ENCODE measurements at places on chromosomes 12 and 14.

GRCh38 chr12:9829982-9830381, 2.7 kb downstream of the KLRF1 start:
- DNase-seq: no peak

GRCh38 chr14:76201162-76201561, 49.4 kb downstream of the GPATCH2L start:
- no peak for DNase-seq

GRCh38 chr12:12811343-12811742, 1.8 kb upstream of the DDX47 start:
- DNase-seq: no peak

DNA sequence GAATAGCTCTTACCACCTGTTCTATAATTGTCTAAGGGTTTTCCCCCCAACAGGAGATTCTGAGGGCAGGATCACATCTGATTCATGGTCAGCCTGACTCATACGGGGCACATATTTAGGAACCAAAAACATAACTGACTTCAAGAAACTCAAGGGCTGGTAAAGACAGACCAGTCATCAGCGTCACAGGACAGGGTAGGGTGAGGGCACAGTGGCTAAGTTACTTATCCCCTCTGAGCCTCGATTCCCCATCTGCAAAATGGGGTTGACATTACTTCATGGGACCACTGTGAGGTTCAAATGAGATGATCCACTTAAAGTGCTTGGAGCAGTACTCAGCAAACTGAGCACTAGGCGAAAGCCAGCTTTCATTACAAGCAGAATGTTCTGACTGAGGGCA, 606 bp downstream of the CINP start:
- DNase-seq: no peak

DNA sequence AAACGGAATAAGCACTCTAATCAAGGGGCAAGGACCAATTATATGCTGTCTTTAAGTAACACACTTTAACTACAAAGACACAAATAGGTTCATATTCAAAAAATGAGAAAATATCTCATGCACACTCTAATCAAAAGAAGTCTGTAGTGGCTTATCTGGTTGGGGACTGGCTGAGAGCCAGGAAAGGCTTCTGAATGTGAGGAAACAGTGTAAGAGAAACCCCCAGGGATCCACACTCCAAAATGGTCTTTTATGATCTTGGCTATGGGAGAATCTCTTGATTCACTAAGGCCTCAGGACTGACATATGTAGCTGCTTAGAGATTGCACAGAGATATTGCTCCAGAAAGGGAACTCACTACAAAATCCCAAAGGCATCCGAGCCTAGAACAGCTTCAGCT, 10.3 kb downstream of the CTSG start:
- no peak for DNase-seq

DNA sequence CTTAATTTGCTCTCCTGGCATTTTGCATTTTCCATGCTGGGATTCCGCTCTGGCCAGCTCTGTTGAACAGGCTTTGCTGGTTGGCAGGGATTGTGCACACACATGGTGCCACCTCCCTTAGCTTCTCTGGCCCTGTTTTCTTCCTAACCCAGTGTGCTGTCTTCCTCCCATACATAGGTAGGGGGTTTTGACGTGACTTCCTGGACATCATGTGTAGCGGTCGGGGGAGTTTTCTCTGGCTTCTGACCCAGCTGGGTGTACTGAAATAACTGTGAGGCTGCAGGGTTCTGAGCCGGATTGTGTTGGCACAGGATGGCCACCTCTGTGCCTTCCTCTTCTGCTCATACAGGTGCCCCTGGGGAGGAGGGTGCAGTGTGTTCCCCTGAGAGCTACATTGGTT, 25.7 kb downstream of the C14orf132 start:
- DNase-seq: no peak

- DNase-seq: no peak
Observed at GRCh38 chr14:35607380-35607779, 73.4 kb downstream of the INSM2 start.

DNA sequence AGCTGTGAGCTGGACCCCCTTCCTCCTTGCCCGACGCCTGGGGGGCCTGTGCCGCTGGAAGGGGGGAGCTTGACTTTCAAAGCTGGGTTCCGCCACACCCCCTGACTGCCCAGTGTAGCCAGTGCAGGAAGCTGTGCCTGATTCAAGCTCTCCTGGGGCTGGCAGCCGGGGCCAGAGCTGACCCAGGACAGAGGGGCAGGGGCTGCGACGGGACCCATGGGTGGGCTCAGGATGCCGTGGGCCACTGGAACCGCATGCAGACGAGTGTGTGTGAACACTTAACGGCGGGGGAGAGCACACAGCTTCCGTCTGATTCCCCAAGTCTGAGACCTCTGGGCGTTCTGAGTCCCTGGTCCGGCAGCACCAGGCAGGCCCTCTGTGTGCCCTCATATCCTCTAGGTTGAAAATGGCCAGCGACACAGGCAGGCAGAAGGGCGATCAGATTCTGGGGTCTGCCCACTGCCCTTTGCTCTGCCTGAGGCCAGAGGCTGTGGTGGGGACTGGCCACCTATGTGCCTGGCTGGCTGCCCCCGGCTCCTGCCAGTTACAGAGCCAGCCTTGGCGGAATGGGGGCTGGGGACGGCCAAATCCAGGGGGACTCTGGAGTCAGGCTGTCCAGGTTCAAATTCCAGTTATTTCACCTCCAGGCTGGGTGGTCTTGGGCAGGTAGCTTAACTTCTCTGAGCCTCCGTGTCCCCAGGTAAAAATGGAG, 54.0 kb downstream of the CYP46A1 start:
- DNase-seq: no peak

- DNase-seq: no peak
Observed at GRCh38 chr12:53735556-53735955, 8.3 kb upstream of the CALCOCO1 start.

- no peak for DNase-seq
Observed at GRCh38 chr12:111764120-111764821, 2.5 kb upstream of the ALDH2 start.

- no peak for DNase-seq
Observed at GRCh38 chr12:59472273-59472672, 123.6 kb upstream of the SLC16A7 start.

DNA sequence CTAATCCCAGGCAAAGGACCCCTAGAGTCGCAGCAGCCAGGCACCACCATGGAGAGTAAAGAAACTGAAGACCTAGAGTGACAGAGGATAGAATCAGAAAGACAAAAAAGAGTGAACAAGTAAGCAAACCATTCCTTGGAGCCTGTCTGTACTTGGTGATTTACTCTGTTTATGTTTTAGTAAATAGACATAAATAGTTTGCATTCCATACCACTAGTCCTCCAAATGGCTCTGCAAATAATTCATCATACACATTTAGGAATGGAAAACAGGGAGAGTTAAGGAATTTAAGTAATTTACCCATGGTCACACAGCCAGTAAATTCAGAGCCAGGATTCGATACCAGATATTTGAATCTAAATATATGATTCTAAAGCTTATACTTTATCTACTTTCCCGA, 2.8 kb downstream of the OLR1 start:
- DNase-seq: no peak

- DNase-seq: no peak
Observed at GRCh38 chr12:78864870-78865463, 393 bp downstream of the SYT1 start.

- DNase-seq: no peak
Observed at GRCh38 chr14:67237591-67237990, 3.6 kb upstream of the PALS1 start.

DNA sequence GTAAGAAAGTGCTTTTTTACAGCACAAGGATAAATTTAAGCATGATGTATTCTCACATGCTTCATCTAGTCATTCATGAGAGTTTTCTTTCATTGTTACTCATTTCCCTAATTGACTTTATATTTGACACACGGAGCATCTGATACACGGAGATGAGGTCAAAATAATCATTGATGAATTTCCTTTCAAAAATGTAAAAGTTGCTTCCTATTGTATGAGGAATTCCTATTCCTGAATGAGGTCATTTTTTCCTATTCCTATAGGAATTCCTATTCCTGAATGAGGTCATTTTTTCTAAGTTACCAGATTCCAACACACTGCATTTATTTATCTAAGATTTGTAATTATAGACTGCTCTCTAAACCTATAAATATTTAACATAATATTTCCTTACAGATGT, 316.7 kb upstream of the KITLG start:
- no peak for DNase-seq

- no peak for DNase-seq
Observed at GRCh38 chr14:104223101-104224041, 85.0 kb downstream of the KIF26A start.

DNA sequence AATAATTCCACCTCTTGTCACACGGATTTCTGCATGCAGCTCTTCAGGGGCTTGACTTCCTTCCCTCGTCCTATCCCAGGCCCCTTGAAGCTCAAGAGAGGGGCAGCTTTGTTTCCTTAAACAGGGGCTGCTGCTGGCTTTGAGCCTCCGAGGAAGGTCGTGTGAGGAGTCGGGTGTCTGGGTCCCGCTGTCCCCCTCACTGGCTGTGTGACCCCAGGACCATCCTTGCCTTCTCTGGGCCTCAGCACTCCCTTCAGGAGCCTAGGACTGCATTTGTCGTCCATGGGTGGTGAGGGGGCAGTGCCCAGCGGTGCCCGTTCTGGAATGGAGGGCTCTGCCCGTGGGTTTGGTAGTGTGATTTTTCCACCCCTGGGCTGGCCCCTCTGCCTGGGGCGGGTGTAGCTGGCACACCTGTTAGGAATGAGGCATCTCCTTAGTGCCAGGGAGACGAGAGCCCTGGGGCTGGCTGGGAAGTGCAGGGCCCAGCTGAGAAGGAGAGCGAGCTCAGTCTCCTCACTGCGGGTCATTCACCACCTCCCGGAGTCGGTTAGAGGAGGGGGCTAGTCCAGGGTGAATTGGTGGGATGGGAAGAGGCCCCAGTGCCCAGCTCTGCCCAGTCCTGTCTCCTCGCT, 60.8 kb downstream of the TSPAN9 start:
- DNase-seq: no peak

- DNase-seq: no peak
Observed at GRCh38 chr14:102605029-102605428, 12.6 kb downstream of the RCOR1 start.

DNA sequence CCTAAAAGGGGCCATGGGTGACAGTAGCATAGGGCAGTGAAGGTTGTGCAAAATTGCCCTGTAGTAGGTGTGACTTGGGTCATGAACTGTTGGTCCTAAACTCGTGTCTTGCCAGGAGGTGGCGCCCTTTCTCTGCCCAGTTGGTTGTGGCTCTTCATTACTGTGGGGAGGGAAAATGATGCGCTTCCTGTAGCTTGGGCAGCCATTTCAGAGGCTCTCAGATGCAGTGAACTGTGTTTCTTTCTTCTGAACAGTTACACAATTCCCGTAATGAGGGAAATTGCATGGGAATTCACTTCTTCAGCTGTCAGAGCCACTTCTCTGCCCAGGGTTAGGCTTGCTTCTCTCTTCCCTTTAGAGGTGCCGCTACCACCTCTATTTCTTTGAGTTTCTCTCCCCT, 148.1 kb upstream of the NRXN3 start:
- no peak for DNase-seq

- no peak for DNase-seq
Observed at GRCh38 chr14:67395876-67396189, 16.1 kb downstream of the PLEK2 start.

- no peak for DNase-seq
Observed at GRCh38 chr12:3896801-3897351, 23.7 kb upstream of the PARP11 start.

DNA sequence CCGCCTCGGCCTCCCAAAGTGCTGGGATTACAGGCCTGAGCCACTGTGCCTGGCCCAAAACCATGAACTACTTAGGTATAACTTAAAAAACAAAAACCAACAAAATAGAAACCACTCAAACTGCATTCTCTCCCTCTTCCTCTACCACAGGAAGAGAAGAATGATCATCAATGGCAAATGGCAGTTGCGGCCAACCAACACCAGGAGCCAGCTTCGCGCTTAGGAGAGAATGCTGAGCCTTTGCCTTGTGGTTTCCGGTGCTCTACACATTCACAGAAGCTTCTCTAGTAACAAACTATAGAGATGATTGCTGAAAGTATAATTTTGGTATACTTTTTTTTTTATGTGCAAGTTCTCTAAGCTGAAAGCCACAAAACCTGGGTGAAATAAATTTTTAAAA, 17.1 kb downstream of the CATSPERB start:
- no peak for DNase-seq

- DNase-seq: no peak
Observed at GRCh38 chr12:96335270-96335669, 65.0 kb downstream of the CDK17 start.

GRCh38 chr14:21298358-21298757, 18.5 kb downstream of the RPGRIP1 start:
- DNase-seq: no peak

- DNase-seq: no peak
Observed at GRCh38 chr14:105394714-105395537, 3.4 kb upstream of the TEX22 start.

DNA sequence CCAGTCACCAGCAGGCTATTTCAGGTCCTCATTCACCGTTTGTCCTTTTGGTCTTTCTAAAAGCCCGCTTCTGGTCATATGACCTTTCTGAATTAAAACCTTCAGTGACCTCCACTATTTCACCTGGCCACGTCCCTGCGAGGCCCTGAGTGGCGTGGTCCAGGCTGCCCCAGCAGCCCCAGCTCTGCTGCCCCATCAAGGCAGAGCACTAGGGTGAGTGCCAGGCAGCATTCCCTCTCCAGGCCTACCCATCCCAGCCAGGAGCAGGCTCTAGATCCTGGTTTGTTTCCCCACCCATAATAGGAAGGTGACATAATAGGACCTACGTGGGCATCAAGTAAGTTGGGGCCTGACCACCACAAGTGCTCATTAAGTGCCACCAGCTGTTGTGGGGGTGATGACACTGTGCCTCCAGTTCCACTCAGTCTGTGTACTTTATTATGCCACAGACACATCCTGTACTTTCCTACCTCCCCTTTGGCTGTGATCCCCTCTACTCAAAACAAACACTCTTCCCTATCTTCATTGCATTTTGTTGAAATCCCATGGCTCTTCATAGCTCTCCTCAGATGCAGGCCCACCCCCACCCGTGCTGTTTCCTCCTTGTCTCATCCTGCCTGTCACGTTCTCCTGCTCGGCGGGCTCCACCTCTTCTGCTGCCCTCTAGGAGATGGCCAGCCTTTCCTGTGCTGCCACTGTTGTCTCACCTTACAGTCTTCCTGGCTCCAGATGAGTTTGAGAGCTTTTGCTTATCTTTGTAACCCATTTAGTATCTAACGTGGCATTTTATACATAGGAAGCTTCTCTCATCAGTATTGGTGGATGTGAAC, 21.4 kb downstream of the CKB start:
- no peak for DNase-seq

DNA sequence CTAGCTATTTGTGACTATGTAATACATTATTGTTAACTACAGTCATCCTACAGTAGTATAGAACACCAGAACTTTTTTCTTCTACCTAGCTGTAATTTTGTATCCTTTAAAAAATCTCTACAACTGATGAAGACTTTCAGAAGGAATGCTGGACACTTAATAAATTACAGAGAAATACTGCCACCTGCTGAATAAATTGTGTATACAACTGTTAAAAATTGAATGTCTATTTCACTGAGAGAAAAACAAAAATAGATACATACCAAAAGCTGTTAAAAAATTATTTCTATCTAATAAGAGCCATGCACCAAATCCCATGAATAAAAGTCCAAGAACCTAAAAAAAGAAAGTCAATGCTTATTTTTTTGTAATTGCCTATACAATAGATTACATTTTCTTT, 6.6 kb downstream of the TSPAN19 start:
- DNase-seq: no peak

Data from esophagus squamous epithelium (tissue), 5 donors.